Karpas-422 (cell line): ENCODE measurements at places on chromosomes 5 and 9. TPM values are rescaled to one million over a fixed set of nuclear protein-coding genes. Genes with fewer than 3 reads are reported as not detected.

AOPEP gene
- total RNA-seq = 22.7 and 25.0 TPM in 2 replicates

FAM221B gene
- not detected in 2 replicates for total RNA-seq

SHOC1 gene
- not detected in 2 replicates for total RNA-seq

C1QTNF2 gene
- not detected in 2 replicates for total RNA-seq

GCNT4 gene
- not detected in 2 replicates for total RNA-seq

GRCh38 chr9:121681404-121681803 is 30.0 kb downstream of the DAB2IP start:
- no peaks in the 10 kb centered on the region for H3K36me3 ChIP-seq
- no peak overlapping the region for H3K4me3 ChIP-seq
- DNase-seq = no peak
- no peak overlapping the region for H3K27ac ChIP-seq
- H3K27me3 ChIP-seq = no peaks in the 10 kb centered on the region

- no peaks in the 10 kb centered on the region for H3K4me1 ChIP-seq
- no peak overlapping the region for H3K27ac ChIP-seq
- DNase-seq = no peak
- H3K4me3 ChIP-seq = no peak overlapping the region
- H3K36me3 ChIP-seq = no peaks in the 10 kb centered on the region
Measured at GRCh38 chr5:120155873-120156272, 308.2 kb upstream of the PRR16 start.

- no peak for DNase-seq
- no peak overlapping the region for H3K4me3 ChIP-seq
- no peaks in the 10 kb centered on the region for H3K36me3 ChIP-seq
- H3K27ac ChIP-seq = no peak overlapping the region
Measured at GRCh38 chr5:151886546-151887275, 37.9 kb downstream of the GLRA1 start.

- H3K36me3 ChIP-seq = no peaks in the 10 kb centered on the region
- DNase-seq = no peak
- H3K4me3 ChIP-seq = no peak overlapping the region
- no peaks in the 10 kb centered on the region for H3K27me3 ChIP-seq
- H3K27ac ChIP-seq = no peak overlapping the region
Measured at GRCh38 chr5:168531987-168532864, 3.1 kb downstream of the FBLL1 start.

DNA sequence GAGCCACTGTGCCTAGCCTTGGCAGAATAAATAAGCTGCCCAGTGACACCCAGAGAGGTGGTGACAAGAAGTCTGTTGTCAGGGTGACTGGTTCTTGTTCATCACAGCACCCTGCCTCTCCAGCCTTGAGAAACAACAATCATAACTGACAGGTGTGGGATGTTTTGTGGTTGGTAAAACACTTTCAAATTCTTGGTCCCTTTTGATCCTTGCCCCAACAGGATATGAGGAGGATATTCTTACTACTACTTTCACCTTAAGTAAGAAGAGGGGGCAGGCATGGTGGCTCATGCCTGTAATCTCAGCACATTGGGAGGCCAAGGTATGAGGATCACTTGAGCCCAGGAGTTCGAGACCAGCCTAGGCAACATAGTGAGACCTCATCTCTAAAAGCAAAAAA is 14.2 kb upstream of the FRRS1L start:
- H3K4me3 ChIP-seq = no peak overlapping the region
- no peaks in the 10 kb centered on the region for H3K36me3 ChIP-seq
- H3K27ac ChIP-seq = no peak overlapping the region
- H3K27me3 ChIP-seq = no peaks in the 10 kb centered on the region

DNA sequence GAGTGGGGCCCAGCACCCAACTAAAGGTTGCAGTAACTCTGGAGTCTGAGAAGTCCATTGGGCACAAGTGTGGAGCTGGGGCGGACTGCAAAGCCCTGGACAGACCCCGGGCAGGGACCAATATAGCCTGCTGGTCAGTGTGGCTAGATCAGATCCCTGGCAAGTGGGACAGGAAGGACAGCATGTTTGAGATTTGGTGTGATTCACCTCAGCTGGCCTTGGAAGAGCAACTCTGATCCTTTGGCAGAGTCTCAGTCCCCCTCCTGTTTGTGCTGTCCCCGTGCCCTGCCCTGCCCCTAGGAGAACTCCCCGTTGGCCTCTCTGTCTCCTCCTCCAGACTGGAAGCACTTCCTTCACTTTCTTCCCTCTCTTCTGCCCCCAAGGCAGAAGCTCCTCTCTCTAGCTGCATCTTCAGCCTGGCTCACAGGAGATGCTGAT is 255.3 kb downstream of the FSTL4 start:
- H3K4me3 ChIP-seq = no peak overlapping the region
- no peaks in the 10 kb centered on the region for H3K36me3 ChIP-seq
- no peak for DNase-seq
- H3K4me1 ChIP-seq = no peaks in the 10 kb centered on the region
- no peaks in the 10 kb centered on the region for H3K27me3 ChIP-seq
- no peak overlapping the region for H3K27ac ChIP-seq

GRCh38 chr5:56099346-56099745 is 104.6 kb upstream of the IL6ST start:
- no peaks in the 10 kb centered on the region for H3K4me1 ChIP-seq
- H3K27me3 ChIP-seq = no peaks in the 10 kb centered on the region
- H3K27ac ChIP-seq = no peak overlapping the region
- no peak for DNase-seq
